ENCODE measurements at places on chromosomes 12 and 14.
A peak's percentile ranks its signal among the peaks of the same experiment; 100 is the strongest.

DNA sequence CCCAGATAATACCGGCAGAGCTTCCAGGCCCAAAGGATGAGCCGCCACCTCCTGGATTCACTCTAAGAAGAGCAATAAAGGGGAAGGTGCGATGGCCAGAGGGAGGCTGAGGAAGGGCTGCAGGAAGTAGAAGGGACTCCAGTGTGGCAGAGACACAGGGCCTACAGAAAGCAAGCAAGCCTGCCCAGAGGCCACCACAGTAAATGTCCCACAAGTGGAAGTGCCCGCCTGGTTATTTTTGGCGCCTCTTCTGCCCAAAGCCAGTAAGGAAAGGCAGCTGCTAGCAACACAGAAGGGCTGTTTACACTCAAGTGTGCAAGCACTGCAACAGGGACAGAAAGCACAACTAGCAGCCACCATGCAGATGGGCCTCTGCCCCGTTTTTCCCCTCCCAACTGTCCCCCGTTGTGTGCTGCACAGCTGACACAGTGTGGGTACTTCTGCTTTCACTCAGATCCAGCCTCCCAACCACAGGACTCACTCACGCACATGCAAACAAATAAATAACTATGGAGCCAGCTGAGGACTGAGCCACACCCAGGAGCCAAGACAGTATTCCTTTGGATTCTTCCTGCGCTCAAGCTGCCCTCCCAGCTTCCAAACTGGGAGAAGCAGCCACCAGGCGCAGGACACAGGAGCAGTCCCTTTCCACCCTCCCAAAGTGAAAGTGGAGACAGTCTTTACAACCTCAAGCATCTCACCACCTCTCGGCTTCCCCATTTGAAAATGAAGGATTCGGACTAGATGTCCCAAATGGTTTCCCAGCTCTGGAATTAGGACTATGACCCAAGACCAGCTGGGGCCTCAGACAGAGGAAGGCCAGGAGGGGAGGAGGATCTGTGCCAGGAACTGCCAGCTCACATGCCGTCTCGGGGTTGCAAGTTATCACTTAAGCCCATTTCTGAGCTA is 40.0 kb upstream of the PNMA1 start:
- DNase-seq: peak; percentile 71

GRCh38 chr14:44846232-44846824 is 115.4 kb downstream of the KLHL28 start:
- DNase-seq: peak; percentile 2

DNA sequence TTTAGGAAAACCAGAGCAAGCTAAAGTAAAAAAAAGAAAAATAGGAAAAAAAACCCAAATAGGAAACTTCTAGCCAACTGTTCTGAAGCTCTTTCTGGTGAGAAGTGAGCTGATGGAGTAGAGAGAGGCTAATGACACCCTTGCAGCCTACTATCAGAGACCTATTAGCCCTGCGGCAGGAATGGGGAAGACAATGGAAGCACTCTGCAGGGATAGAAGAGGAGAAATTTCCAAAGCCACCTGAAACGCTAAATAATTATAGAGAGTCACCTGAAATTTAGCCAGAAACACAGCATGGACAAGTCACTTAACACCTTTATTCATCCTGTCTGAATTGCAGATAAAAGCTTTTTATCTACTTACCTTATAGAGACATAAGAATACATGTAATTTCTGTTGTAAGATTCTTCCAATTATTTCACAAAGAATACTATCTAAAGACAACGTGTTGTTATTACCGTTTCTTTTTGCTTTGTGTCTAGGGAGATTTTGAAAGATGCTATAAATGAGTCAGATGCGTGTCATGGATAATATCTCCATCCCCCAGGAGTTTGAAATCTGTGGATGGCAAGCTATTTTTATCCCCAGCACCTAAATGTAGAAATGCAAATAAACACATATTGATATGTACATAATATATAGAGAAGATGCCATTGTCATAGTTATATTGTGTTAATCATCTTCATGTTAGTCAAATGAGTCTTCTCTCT is 138.6 kb downstream of the TPH2 start:
- no peak for DNase-seq

GRCh38 chr14:100203962-100204834 is 34.7 kb upstream of the YY1 start:
- DNase-seq: no peak

- DNase-seq: no peak
These were observed 195.2 kb upstream of the LRIG3 start for GRCh38 chr12:59115526-59115925.

- DNase-seq: peak; percentile 53
These were observed at the start of gene CEP170B for GRCh38 chr14:104865081-104865630. TSS of gene CEP170B (plus strand) at chr14:104865268. CDS start at chr14:104868451, 3,183 bp downstream.

- DNase-seq: no peak
These were observed 42.4 kb downstream of the OVCH1 start for GRCh38 chr12:29455087-29455486.

Data from activated naive CD8-positive, alpha-beta T cell treated with anti-CD3 and anti-CD28 coated beads for 36 hours (primary cell).